ENCODE measurements at places on chromosomes 5 and 9. TPM values are rescaled to one million over a fixed set of nuclear protein-coding genes. Genes with fewer than 3 reads are reported as not detected.
A peak's percentile ranks its signal among the peaks of the same experiment; 100 is the strongest.

Gene PCDHB3
- 0.27 TPM for total RNA-seq

Gene CTSV
- 6.0 TPM for total RNA-seq

Gene DNAJC18
- total RNA-seq: 9.6 TPM

Gene TOMM5
- 450 TPM for total RNA-seq

Gene SHOC1
- total RNA-seq: not detected

Gene DBH
- not detected for total RNA-seq

Gene SCGB3A2
- total RNA-seq: not detected

Gene DOCK2
- total RNA-seq: not detected

GRCh38 chr9:28120626-28121025 lies 547.3 kb upstream of the C9orf72 start:
- H3K27me3 ChIP-seq: no peaks in the 10 kb centered on the region
- no peak overlapping the region for H3K4me3 ChIP-seq
- no peaks in the 10 kb centered on the region for H3K4me1 ChIP-seq
- no peak for DNase-seq
- H3K27ac ChIP-seq: no peak overlapping the region

- DNase-seq: peak; percentile 71
- H3K27ac ChIP-seq: peak within 1 kb of the TSS; percentile 74
- no peaks in the 10 kb centered on the region for H3K27me3 ChIP-seq
These were observed at the start of gene TMED9 for GRCh38 chr5:177592010-177592834. Gene TMED9, plus strand, starts transcription at chr5:177592203. Its CDS starts 12 bp downstream, at chr5:177592215.

GRCh38 chr9:134501761-134502265 lies 139.8 kb upstream of the COL5A1 start:
- no peak overlapping the region for H3K27ac ChIP-seq
- no peaks in the 10 kb centered on the region for H3K4me1 ChIP-seq
- H3K4me3 ChIP-seq: no peak overlapping the region
- DNase-seq: no peak
- H3K36me3 ChIP-seq: no peaks in the 10 kb centered on the region

DNA sequence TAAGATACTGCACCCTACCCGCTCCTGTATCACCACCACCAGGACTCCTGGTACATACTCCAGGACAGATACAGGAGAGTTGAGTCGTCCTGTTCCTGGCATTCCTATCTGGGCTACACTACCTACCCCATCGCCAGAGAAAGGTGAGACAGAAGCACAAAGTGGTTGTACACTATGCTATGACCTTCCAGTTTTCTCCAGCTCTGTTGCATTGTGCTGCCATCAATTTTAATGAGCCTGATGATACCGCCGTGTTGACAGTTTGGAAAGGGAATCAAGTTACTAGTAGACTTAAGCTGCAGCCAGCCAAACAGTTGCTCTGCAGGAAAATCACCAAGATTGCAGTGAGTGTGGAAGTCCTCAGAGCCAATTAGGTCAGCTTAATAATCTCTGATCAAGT lies 35.2 kb downstream of the ANP32B start:
- no peaks in the 10 kb centered on the region for H3K4me1 ChIP-seq
- no peaks in the 10 kb centered on the region for H3K27me3 ChIP-seq
- no peak for DNase-seq
- H3K27ac ChIP-seq: no peak overlapping the region

GRCh38 chr9:125703662-125704061 lies 3.3 kb downstream of the MAPKAP1 start:
- no peaks in the 10 kb centered on the region for H3K27me3 ChIP-seq
- no peak overlapping the region for H3K27ac ChIP-seq
- no peak overlapping the region for H3K4me3 ChIP-seq

- no peak overlapping the region for H3K27ac ChIP-seq
- no peak overlapping the region for H3K4me3 ChIP-seq
- no peaks in the 10 kb centered on the region for H3K4me1 ChIP-seq
- 0 out of 3 replicates have a peak, but pooled peaks cover 3% of the 10 kb centered on the region for H3K27me3 ChIP-seq
- no peak for DNase-seq
These were observed 48.1 kb downstream of the SPATA31C2 start for GRCh38 chr9:88090151-88090581.

DNA sequence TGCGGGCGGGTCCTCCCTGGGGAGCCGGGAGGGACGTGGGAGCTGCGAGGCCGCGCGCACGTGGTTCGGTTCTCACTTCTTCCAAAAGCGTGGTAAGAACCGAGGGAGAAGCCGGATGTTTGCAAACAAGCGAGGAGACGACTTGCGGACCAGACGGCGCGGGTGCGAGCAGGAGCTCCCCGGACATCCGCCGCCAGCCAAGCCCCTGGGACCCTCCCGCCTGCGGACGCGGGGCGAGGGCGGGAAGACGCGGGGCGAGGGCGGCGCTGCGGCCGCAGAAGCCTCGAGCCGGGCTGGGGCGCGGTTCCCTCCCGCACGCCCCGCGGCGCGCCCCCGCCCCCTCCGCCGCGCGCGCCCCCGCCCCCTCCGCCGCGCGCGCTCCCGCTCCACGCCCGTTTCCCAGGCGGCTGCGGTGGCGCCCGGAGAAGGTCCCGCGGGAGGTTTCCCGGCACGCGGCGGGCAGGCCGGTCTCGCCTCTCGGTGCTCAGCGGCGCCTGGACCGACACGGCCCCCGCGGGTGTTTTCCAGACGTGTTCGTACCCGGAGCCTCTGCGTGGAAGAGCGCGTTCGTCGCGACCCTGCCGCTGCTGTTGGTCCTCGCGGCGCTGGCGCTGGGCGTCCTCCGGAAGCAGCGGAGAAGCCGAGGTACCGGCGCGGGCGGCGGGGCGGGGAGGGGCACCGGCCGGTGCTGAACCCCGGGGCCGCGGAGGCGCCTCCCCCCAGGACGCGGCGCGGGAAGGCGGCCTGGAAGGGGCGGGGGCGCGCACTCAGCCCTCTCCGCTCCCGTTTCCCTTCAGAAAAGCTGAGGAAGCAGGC lies 12.8 kb downstream of the BTNL9 start:
- peaks cover 73% of the 10 kb centered on the region for H3K27me3 ChIP-seq
- no peaks in the 10 kb centered on the region for H3K4me1 ChIP-seq
- peak overlapping the region; percentile 34 for H3K4me3 ChIP-seq
- no peak for DNase-seq

DNA sequence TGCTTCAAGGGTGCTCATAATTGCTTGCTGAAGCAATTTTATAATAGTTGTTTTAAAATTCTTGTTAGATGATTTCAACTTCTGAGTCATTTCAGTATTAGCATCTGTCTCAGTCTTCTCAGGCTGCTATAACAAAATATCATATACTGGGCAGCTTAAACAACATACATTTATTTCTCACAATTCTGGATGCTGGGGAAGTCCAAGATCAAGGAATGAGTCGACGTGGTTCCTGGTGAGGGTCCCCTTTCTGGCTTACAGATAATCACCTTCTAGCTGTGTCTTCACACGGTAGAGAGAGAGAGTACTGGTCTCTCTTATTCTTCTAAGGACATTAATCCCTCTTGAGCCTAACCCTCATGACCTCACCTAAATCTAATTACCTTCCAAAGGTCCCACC lies 160.4 kb downstream of the SIL1 start:
- no peaks in the 10 kb centered on the region for H3K36me3 ChIP-seq
- no peak overlapping the region for H3K27ac ChIP-seq
- no peak overlapping the region for H3K4me3 ChIP-seq

GRCh38 chr9:124238546-124239140 lies 19.1 kb upstream of the NEK6 start:
- H3K27me3 ChIP-seq: no peaks in the 10 kb centered on the region
- H3K27ac ChIP-seq: no peak overlapping the region
- DNase-seq: no peak
- no peaks in the 10 kb centered on the region for H3K36me3 ChIP-seq
- peaks cover 46% of the 10 kb centered on the region for H3K4me1 ChIP-seq
- no peak overlapping the region for H3K4me3 ChIP-seq

GRCh38 chr9:136659861-136660784 lies 2.6 kb upstream of the EGFL7 start:
- no peak overlapping the region for H3K4me3 ChIP-seq
- peaks cover 99% of the 10 kb centered on the region for H3K27me3 ChIP-seq
- H3K27ac ChIP-seq: no peak overlapping the region
- DNase-seq: no peak
- H3K4me1 ChIP-seq: peaks cover 35% of the 10 kb centered on the region

Data from HepG2 (cell line).